ENCODE measurements at places on chromosomes 6 and 20.

DNA sequence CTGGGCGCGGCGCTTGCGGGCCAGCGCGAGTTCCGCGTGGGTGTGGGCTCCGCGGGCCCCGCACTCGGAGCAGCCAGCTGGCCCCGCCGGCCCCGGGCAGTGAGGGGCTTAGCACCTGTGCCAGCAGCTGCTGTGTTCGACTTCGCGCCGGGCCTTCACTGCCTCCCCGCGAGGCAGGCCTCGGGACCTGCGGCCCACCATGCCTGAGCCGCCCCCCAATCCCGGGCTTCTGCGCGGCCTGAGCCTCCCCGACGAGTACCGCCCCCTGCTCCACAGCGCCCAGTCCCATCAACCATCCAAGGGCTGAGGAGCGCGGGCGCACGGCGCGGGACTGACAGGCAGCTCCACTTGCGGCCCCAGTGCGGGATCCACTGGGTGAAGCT is 36.2 kb downstream of the RIOK1 start:
- no peak for DNase-seq

DNA sequence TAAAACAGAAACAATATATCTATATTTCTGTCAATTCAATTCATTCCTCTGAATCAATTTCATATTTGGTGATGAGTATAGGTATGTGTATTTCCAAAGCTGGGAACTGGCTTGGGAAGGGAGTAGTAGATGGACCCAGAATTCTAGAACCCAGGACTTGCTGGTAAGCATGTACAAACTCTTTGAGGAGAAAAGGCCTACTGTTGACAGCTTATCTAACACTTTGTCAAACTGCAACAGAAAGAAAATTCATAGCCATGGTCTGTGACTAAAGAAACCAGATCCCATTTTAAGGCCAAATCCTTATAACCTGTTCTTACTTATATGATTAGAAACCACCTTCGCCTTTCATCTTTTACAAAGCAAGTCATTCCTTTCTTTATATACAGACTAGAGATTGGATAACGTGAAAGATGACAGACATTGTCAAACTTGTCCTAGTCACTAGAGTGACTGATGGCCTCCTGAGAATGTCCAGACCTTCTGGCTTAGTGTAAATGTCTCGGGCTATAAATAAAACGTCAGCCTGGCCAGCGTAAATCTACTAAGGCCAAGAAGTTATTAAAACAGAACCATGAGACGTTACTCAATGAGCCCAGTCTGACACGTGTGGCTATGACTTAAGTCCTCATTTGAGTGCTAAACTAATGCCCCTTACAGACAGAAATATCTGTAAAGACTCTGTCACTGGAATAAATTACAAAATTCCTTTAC is 152.3 kb downstream of the ALDH8A1 start:
- no peak for DNase-seq

DNA sequence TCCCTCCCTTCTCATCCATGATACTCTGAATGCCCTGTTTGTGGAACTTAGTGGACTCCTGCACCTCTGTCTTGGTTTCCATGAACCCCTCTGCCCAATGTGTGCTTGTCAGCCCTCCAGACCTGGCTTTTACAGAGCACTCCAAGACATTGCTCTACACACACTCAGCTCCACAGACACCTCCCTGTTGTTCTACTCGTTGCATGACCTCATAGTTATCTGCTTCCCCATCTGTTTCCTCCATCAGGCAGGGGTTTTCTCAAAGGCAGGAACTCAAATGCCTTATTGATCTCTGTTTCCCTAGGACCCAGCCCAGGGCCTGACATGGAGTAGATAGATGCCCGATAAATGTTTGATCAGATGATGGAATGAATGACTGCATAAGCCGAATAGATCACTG is 13.3 kb downstream of the PLCG1 start:
- DNase-seq = no peak

DNA sequence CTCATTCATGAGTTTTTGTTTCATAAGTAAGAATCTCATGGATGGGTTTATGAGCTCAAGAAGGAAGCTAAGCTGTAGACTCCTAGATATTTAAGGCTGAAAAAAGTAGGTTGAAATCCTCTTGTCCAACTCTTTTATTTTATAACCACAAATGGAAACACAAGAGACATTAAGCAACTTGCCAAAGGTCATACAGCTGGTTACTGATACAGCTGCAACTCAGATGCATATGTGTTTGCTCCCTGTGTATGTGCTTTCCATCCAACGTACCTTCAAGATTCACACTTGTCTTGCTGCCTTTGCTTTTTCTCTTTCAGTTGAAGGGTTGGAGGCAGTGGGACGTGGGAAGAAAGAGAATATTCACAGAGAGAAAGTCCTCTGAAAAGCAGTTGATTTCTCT is 153.5 kb upstream of the STMND1 start:
- DNase-seq = no peak

GRCh38 chr6:130298258-130298657 is 67.6 kb upstream of the TMEM200A start:
- no peak for DNase-seq
